ENCODE measurements at places on chromosomes 3 and 15.

GRCh38 chr3:44648564-44649229 lies at the start of gene ZNF35:
ZNF35 (plus strand) TSS chr3:44648732; CDS start chr3:44651068, 2,336 bp downstream.
- peak; percentile 88 for DNase-seq

DNA sequence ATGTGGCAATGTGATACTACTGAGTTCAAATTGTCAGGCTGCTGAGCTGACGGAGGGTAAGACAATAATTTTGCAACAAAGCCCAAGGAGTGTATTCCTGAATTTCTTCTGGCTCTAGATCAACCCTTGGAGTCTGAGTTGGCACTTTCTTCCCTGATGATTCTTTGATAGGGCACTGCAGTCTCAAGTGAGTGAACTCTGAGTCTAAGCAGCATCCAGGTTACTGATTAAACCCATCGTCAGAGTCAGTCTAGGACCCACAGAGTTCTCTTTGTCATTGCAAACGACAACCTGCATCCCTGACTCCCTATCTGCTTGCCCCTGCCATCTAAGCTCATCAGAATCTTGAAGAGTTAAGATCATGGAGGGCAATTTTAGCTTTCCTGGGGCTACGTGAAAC lies 58.6 kb downstream of the MME start:
- peak; percentile 80 for DNase-seq

DNA sequence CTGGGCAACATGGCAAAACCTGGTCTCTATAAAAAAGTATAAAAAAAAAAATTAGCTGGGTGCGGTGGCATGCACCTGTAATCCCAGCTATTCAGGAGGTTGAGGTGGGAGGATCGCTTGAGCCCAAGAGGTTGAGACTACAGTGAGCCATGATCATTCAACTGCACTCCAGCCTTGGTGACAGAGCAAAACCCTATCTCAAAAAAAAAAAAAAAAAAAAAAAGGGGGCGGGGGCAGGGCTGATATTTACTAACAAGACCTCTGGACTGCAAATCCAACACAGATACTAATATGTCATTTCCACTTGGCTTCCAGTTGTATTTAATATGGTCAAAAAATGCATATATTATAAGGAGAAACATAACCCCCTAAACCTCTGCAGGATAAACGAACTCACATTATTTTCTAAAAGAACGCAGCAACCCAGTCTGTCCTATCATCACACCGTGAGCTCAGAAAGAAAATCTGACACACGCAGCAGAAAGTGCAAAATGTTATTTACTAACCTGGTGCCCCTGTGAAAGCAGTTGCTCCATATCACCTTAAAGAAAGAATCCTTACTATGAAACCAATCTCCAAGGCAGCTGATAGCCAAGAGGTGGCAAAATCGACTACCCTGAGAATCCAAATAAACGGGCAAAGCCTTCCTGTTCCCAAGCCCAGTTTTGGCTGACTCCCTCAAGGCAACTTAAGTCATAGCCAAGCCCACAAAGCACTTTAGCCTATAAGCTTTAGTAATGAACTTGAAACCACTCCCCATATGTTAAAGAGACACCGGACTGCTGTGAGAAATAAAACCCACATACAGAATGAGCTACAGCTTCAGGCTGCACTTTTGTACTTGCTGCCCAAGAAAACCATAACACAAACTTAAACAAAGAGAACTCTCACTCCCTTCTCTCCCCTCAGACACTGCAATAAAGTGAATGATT lies 39.3 kb downstream of the PLD1 start:
- peak; percentile 80 for DNase-seq

DNA sequence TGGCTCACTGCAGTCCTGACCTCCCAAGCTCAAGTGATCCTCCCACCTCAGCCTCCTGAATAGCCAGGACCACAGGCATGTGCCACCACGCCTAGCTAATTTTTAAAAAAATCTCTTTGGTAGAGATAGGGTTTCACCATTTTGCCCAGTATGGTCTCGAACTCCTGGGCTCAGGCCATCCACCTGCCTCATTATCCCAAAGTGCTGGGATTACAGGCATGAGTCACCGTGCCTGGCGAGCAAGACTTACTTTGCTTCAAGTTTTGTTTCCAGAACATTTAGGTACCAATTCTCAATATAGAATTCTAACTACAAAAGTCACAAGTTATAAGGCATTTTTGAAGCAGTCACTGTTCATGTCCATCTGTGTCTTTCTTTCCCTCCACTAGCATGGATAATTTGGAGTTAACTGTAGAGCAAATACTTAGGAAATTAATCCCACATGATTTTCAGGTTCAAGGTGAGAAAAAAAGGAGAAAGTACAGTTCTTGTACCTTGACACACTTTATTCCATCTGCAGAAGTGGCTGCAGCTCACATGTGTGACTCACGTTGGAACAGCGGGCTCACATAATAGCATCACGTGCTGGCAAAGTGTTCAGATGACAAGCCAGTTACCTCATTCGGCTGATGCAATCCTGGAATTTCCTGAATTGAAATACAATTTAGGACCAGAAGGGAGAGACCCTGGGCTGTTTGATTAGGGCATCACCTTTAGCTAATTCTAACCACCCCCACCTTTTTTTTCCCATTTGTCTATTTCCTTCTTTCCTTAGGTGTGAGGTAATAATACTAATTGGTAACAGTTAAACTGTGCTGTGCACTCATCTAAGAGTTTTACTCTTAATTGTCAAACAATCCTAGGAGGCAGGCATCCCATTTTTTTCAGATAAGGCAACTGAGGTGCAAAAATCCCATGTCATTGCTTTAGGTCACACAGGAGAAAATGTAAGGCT lies 46.9 kb upstream of the NEDD4 start:
- peak; percentile 97 for DNase-seq

GRCh38 chr3:113441051-113441770 lies at the start of gene CFAP44:
CFAP44 (minus strand) TSS chr3:113441493; CDS start chr3:113433664, 7,829 bp downstream.
- peak; percentile 80 for DNase-seq

DNA sequence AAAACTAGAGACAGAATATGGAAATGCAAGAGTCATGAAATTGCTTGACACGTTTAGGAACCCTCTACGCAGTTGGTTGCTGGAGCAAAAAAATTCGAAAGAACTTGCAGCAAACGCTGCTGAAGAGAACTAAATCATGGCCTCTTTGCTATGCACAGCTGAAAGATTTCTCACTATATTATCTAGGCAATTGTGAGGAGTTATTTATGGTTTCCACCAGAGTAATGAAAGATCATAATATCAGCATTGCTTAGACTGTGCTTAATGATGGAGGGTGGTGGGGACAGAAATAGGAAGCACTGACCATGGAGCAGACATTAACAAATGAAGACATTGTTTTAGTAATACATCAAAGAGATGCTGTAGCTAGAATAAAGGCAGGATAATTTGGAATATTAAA lies 593.4 kb upstream of the ZNF717 start:
- no peak for DNase-seq

DNA sequence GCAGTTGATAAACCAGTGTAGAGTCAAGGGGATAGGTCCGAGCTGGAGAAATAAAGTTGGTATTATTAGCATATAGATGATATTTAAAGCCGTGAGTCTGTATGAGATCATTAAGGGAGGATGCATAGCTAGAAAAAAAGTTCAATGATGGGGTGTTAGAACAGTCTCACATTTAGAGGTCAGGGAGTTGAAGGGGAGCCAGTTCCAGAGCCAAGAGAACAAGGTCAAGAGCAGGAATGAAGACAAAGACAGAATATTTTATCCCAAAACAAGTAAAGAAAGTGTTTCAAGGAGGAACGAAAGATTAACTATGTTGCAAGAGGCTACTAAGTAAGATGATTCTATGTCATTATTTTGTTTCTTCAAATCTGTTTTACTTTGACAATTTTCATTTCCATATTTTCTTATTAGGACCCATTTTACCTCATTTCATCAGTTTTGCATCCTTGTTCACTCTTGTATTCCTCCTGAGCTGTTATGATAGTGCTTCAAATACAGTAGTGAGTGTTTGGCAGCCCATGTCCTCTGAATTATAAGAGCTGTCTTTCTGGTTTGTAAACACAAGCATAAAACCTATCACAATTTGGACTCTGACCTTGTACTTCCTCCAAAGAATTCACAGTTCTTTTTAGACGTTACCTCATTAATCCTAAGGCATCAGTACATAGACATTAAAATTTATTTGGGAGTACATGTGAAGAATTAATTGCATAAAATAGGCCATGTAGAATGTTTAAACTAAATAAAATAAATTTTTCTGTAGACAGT lies 695.7 kb upstream of the NECTIN3 start:
- no peak for DNase-seq

DNA sequence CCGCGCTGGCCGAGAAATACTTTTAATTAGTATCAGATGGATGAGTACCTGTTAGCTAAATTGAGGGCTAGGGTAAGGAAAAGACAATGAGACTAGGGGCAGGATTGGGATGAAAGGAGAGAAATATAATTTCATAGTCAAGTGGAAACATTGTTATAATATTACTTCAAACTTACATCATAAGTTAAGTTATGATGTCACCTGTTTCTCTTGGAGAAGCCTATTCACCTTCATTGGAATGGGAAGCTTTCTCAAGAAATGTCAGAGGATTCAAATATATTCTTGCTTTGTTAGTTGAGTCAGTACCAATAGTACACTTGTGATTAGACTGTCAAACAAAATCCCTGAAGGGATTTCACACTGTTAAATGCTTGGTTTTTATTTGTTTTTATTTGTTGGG lies 116.2 kb downstream of the NEO1 start:
- DNase-seq = no peak

GRCh38 chr3:193780810-193781478 lies 187.9 kb downstream of the OPA1 start:
- DNase-seq = peak; percentile 83

- no peak for DNase-seq
Measured at GRCh38 chr15:89623165-89623564, 32.1 kb downstream of the KIF7 start.

GRCh38 chr3:17798000-17798399 lies 55.6 kb upstream of the TBC1D5 start:
- no peak for DNase-seq

DNA sequence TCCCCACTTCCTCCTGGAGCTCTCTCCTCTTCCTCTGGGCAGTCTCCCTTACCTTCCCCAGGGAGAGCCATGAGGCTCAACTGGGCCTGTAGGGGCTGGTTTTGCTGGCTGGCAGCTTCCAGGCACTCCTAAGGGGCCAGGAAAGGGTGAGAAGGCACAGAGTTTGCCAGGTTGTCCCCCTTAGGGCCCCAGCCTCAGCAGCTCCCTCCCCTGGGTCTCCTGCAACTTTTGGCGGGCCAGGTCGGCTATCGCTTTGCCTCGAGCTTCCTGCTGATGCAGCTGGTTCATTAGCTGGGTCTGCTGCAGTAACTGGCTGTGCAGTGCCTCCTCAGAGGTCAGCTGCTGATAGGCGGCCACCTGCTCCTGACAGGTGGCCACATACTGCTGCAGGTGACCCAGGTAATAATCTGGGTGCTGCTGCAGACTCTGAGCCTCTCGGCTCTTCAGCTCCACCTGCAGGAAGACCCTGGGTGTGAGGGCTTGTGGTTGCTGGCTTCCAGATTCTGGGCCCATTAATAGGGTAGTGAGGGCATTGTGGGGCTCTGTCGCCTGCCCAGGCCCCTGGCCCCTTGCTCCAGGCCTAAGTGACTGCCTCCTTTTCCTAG lies 29.7 kb upstream of the OR4F6 start:
- no peak for DNase-seq

- no peak for DNase-seq
Measured at GRCh38 chr3:161082063-161082462, 23.1 kb downstream of the B3GALNT1 start.

DNA sequence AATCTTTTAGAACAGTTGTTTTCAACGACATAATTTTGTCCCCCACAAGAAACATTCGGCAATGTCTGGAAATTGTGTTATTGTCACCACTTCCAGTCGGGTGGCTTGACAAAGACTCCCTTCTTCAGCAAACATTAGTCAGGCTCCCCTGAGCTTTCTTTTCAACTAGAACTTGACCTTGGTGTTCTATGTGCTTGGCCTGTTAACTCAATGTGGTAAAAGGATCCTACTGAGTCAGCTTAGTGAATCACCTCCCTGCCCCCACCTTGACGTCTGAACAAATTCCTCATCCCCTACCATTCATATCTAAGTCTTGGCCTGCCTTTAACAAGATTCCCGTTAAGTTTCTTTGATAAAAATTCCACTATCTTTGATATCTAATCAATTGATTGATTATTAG lies 465.0 kb upstream of the ROBO1 start:
- peak; percentile 90 for DNase-seq

DNA sequence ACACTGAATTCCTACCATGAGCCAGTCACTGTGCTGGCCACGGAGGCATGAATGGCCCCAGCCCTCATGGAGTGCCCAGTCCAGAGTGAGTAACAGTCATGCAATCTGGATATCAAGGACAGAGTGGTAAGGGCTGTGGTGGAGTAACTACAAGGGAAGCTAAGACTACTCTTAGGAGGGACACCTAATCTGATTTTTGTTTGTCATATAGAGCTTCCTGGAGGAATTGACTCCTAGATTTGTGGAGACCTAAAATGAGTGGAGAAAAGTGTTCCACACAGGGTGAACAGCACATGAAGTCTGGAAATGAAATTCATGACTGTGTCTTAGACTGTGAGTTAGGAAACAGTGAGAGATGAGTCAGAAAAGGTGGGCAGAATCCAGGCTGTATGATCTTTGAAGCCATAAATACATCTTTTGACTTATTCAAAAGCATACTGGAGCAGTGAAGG lies 219.9 kb downstream of the NFKBIZ start:
- DNase-seq = peak; percentile 81

DNA sequence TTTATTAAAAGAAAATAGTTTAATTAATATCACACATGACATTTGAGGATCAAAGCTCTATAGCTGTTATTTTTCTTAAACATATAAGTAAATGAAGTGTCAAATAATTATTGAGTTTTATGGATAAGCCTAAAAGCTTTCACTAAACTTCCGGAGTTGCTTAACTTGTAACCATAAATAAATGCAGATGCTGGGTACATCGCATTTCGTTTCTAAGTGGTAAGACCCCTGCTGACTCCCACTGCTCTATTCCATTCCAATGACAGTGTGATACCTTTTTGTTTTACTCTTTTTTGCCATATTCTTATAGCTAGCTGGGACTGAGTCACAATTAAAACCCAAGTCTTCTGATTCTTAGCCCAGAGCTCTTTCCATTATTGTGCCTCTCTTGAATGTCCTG lies 411.1 kb downstream of the SOX2 start:
- no peak for DNase-seq

DNA sequence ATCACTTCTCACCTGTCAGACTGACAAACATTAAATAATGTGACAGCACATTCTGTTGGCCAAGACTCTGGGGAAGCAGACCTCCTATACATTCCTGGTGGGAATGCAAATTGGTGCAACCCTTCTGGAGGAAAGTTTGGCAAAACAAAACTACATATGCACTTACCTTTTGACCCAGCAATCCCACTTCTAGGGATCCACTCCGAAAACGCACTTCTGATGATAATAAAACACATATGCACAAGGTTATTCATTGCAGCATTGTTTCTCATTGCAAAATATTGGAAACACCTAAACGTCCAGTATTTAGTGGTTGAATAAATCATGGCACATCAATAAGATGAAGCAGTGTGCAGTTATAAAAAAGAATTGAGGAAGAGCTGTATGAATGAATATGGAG lies 145.5 kb upstream of the ABHD17C start:
- DNase-seq = no peak

GRCh38 chr3:17894434-17895060 lies 152.1 kb upstream of the TBC1D5 start:
- peak; percentile 69 for DNase-seq

- no peak for DNase-seq
Measured at GRCh38 chr15:67124111-67124510, 58.7 kb downstream of the SMAD3 start.

GRCh38 chr3:183265834-183266417 lies 12.9 kb downstream of the B3GNT5 start:
- peak; percentile 95 for DNase-seq
